Caco-2 (cell line): ENCODE measurements at places on chromosomes 13 and 19. TPM values are rescaled to one million over a fixed set of nuclear protein-coding genes. Genes with fewer than 3 reads are reported as not detected.

Gene TMEM238
- total RNA-seq = 18.1 and 22.7 TPM in 2 replicates

- no peaks in the 10 kb centered on the region for H3K36me3 ChIP-seq
- H3K27me3 ChIP-seq = no peaks in the 10 kb centered on the region
- no peak overlapping the region for H3K4me3 ChIP-seq
- DNase-seq = no peak
- no peaks in the 10 kb centered on the region for H3K4me1 ChIP-seq
- no peak overlapping the region for H3K27ac ChIP-seq
These were observed 186.2 kb downstream of the POSTN start for GRCh38 chr13:37412241-37412921.

GRCh38 chr13:53023246-53023645 is 5.4 kb upstream of the OLFM4 start:
- no peaks in the 10 kb centered on the region for H3K36me3 ChIP-seq
- no peaks in the 10 kb centered on the region for H3K4me1 ChIP-seq

Gene ZNF180
- total RNA-seq = 9.1 and 13.3 TPM in 2 replicates

Gene N4BP2L1
- total RNA-seq = 7.9 and 9.3 TPM in 2 replicates

GRCh38 chr13:78129823-78130222 is 211.2 kb upstream of the EDNRB start:
- no peaks in the 10 kb centered on the region for H3K27me3 ChIP-seq
- no peaks in the 10 kb centered on the region for H3K4me1 ChIP-seq
- H3K27ac ChIP-seq = no peak overlapping the region
- no peaks in the 10 kb centered on the region for H3K36me3 ChIP-seq
- H3K4me3 ChIP-seq = no peak overlapping the region
- DNase-seq = no peak

GRCh38 chr13:48644141-48644540 is 9.6 kb upstream of the CYSLTR2 start:
- no peaks in the 10 kb centered on the region; the same call in 1 of the 2 replicates for H3K27me3 ChIP-seq
- H3K27ac ChIP-seq = no peak overlapping the region
- no peaks in the 10 kb centered on the region for H3K36me3 ChIP-seq
- DNase-seq = no peak
- no peaks in the 10 kb centered on the region for H3K4me1 ChIP-seq
- no peak overlapping the region for H3K4me3 ChIP-seq

GRCh38 chr13:82636119-82636518 is 1246.2 kb downstream of the SLITRK1 start:
- no peaks in the 10 kb centered on the region for H3K27me3 ChIP-seq
- no peak overlapping the region for H3K4me3 ChIP-seq
- no peaks in the 10 kb centered on the region for H3K36me3 ChIP-seq
- DNase-seq = no peak
- H3K27ac ChIP-seq = no peak overlapping the region
- H3K4me1 ChIP-seq = no peaks in the 10 kb centered on the region

GRCh38 chr13:50376895-50377575 is 361.8 kb downstream of the KCNRG start:
- H3K4me1 ChIP-seq = peaks cover 12% of the 10 kb centered on the region; the same call in 1 of the 2 replicates
- DNase-seq = peak; percentile 44
- H3K27ac ChIP-seq = no peak overlapping the region
- H3K36me3 ChIP-seq = 0 out of 2 replicates have a peak, but pooled peaks cover 2% of the 10 kb centered on the region
- H3K4me3 ChIP-seq = no peak overlapping the region

Gene OPA3
- 16.9 and 17.7 TPM in 2 replicates for total RNA-seq

Gene ZSWIM9
- 4.9 and 6.6 TPM in 2 replicates for total RNA-seq

DNA sequence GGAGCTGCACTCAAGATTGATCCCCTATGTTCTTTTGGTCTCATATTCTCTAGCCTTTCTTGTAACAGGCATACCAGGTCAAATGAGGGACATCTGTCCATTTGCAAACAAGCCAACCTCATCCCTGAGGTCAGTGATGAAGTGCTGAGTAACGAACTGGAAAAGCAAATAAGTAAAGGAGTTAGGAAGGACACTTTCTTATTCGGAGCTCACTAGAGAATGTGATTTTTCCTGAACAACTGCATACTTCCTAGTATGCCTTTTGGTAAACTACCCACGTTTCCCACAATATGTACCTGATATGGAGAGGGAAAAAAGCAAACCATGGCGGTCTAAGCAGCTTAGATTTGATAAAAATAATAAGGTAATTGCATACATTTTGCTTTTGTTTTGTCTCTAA is 91.0 kb upstream of the MYCBP2 start:
- no peak overlapping the region for H3K4me3 ChIP-seq
- no peaks in the 10 kb centered on the region for H3K27me3 ChIP-seq
- H3K27ac ChIP-seq = no peak overlapping the region

DNA sequence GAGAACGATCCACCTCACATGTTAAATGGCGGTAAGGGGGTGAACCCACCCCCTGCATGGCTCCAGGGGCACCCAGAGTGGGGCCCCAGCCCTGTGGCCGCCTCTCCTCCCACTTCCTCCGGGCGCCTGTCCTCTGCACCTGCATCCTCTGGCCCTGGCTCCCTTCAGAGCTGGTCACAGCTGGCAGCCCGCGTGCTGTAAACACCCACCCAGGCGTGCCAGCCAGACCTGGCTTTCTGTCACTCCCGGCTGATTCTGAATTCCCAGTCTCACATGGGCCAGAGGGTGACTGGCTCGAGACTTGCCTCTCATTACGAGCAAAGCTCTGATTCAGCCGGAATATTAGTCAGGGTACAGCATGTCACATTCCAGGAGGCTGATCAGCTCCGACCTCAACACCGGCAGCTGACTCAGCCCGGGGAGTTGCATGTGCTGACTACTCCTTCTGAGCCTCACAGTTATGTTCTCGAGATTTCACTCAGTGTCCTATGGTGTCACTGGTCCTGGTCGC is 75.1 kb downstream of the GNG7 start:
- H3K27me3 ChIP-seq = no peaks in the 10 kb centered on the region
- H3K27ac ChIP-seq = no peak overlapping the region
- H3K4me3 ChIP-seq = no peak overlapping the region
- H3K36me3 ChIP-seq = no peaks in the 10 kb centered on the region
- H3K4me1 ChIP-seq = no peaks in the 10 kb centered on the region

Gene PGLYRP1
- not detected in 2 replicates for total RNA-seq

Gene PSG1
- 0.37 TPM in 1 of 2 replicates, not detected in the other for total RNA-seq

DNA sequence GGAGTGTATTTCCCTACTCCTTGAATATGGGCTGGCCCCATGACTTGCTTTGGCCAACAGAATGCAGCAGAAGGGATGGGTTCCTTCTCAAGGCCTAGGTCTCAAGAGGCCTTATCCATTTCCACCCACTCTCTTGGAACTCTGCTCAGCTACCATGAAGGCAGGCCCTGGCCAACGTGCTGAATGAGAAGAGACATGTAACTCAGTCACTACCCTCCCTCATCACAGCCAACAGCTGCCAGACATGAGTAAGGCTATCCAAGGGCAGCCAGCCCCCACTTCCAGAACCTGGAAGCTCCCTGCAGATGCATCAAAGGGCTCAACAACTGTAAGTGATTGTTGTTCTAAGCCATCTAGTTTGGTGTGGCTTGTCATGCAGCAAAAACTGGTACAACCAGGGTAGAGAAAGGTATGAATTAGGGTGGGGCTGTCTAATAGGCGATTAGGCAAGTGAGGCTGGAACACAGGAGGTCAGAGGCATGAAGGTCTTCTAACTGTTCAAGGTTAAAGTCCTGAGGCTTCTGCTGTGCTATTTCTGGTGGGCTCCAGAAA is 1.4 kb upstream of the RASL11A start:
- peaks cover 4% of the 10 kb centered on the region; the same call in 1 of the 2 replicates for H3K4me1 ChIP-seq
- no peak for DNase-seq
- no peak overlapping the region for H3K4me3 ChIP-seq

Gene FFAR1
- total RNA-seq = not detected in 2 replicates

DNA sequence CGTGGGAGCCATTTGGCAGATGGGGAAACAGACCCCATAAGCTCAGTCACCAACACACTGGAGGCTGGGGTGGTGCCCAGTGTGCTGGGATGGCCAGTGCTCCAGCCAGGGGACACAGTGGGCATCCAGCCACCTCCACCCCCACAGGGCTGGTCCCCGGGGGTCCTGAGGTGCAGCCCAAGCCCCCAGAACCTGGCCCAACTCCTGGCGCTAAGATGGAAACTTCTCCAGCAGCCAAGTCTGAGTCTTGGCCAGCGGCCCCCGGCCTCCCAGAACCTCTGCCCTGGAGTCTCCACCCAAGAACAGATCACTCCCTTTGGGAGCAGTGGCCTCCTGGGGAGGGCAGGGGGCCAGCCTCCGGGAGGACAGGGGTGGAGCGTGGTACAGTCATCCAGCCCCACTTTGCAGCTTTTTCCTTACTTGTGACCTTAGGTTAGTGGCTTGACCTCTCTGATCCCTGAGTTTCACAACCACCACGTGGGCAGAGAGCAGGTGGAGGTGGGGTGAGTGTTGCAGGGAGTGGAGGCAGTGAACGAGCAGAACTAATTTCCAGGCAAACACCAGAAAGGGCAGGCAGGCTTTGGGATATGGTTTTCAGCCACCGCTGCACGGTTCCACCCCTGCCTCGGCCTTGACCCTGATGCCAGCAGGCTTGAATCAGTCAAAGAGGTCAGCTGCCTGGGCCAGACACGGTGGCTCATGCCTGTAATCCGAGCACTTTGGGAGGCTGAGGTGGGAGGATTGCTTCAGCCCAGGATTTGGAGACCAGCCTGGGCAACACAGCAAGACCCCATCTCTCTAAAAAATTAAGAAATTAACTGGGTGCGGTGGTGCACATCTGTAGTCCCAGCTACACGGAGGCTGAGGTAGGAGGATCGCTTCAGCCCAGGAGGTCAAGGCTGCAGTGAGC is 4.3 kb upstream of the NRTN start:
- H3K36me3 ChIP-seq = no peaks in the 10 kb centered on the region
- H3K4me3 ChIP-seq = no peak overlapping the region
- no peaks in the 10 kb centered on the region for H3K27me3 ChIP-seq
- H3K4me1 ChIP-seq = 0 out of 2 replicates have a peak, but pooled peaks cover 3% of the 10 kb centered on the region
- H3K27ac ChIP-seq = no peak overlapping the region

DNA sequence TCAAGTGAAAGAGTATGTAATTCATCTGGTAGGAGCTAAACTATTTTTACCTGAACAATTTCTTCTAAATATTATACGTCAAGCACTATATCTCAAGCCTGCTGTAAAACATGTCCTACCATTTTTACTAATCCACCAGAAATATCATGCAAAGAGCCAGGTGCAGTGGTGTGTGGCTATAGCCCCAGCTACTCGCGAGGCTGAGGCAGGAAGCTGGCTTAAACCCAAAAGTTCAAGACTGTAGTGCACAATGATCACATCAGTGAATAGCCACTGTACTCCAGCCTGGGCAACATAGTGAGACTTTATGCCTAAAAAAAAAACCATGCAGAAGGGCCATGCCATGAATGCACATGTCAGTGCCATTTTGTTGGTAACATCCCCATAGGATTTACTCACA is 20.7 kb upstream of the CLN5 start:
- no peaks in the 10 kb centered on the region for H3K27me3 ChIP-seq
- H3K27ac ChIP-seq = no peak overlapping the region
- H3K4me3 ChIP-seq = no peak overlapping the region
- no peak for DNase-seq
- peaks cover 45% of the 10 kb centered on the region for H3K4me1 ChIP-seq

Gene CEACAM1
- 7.1 and 9.9 TPM in 2 replicates for total RNA-seq

DNA sequence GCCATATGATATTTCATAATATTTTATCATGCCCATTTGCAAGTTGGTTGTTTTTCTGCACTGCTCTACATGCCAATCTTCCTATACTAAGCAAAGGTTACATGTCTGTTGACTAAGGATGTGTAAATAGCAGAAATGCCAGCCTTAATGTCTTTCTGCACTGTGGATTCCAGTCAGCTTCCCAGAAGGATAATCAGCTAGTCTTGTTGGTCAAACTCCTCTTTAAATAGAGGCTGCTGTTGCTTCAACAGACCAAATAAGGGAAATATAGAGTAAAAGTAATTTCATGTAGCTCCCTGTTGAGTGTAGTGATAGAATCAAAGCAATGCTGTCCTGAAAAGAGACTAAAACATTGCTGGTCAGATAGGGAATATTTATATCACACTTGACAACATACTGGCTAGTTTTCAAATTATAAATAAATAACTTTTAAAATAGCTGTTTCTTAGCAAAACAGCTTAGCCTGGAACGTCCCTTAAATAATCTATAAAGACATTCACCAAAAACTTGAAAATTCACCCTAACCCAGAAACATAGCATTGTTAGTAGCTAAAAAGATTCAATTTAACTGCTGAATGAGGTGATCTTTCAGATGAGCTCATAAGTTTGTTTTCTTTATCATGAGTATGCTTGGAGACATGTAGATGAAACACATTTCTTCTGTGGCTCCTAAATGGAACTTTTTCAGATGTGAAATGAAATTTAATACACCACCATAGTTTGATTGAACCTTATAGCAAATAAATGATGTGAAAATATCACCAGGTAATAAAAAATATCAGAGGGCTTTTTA is 56.6 kb downstream of the FRY start:
- peaks cover 22% of the 10 kb centered on the region for H3K4me1 ChIP-seq
- no peak for DNase-seq
- no peaks in the 10 kb centered on the region for H3K36me3 ChIP-seq

GRCh38 chr13:113209336-113209758 is at the start of gene CUL4A:
Gene CUL4A, plus strand, starts transcription at chr13:113209613. Its CDS starts 15 bp downstream, at chr13:113209628.
- peak within 1 kb of the TSS; percentile 73 for H3K27ac ChIP-seq
- H3K4me1 ChIP-seq = peaks cover 4% of the 10 kb centered on the region; the same call in 1 of the 2 replicates
- H3K36me3 ChIP-seq = peaks cover 9% of the 10 kb centered on the region; the same call in 1 of the 2 replicates
- peak; percentile 87 for DNase-seq

DNA sequence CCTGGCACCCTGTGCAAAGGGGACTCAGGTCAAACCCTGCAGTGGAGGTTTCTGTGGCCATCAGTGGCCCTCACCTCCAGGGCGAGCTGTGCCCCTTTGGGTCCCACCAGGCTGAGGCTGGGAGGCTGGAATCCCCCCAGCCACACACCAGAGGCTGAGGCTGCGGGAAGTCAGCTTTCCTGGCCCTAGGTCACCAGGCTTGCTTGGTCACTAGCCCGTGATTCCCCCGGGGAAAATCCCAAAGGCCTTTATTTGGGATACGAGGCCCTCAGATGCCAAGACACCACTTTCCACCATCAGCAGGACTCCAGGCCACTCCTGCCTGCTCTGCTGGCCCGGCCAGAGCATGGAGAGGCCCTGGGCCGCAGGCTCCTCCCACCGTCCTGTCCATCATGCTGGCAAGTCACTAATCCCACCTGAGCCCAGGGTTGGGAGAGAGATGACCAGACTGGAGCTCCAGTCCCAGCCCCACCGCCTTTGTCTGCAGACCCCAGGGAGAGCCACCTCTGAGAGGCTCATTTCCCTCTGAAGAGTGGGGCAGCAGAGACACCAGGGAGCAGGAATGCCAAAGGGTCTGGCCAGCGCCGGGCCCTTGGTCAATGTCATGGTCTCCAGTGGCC is 4.7 kb downstream of the NKPD1 start:
- H3K27me3 ChIP-seq = no peaks in the 10 kb centered on the region
- H3K4me1 ChIP-seq = peaks cover 25% of the 10 kb centered on the region
- no peak overlapping the region for H3K27ac ChIP-seq
- no peaks in the 10 kb centered on the region for H3K36me3 ChIP-seq
- no peak for DNase-seq

- peaks cover 4% of the 10 kb centered on the region for H3K36me3 ChIP-seq
- H3K27ac ChIP-seq = no peak overlapping the region
- DNase-seq = peak; percentile 41
- H3K4me3 ChIP-seq = no peak overlapping the region
- H3K27me3 ChIP-seq = no peaks in the 10 kb centered on the region
These were observed 26.2 kb downstream of the ZNF160 start for GRCh38 chr19:53076984-53077383.

Gene MYH14
- 78.3 and 89.8 TPM in 2 replicates for total RNA-seq

Gene ERICH4
- not detected in 2 replicates for total RNA-seq

GRCh38 chr13:73851104-73851503 is 283.1 kb downstream of the KLF12 start:
- H3K27ac ChIP-seq = no peak overlapping the region
- no peak for DNase-seq
- H3K4me3 ChIP-seq = no peak overlapping the region
- no peaks in the 10 kb centered on the region for H3K27me3 ChIP-seq
- no peaks in the 10 kb centered on the region for H3K4me1 ChIP-seq

Gene SOX21
- 0.14 TPM in 1 of 2 replicates, not detected in the other for total RNA-seq

- H3K36me3 ChIP-seq = no peaks in the 10 kb centered on the region
- no peaks in the 10 kb centered on the region for H3K4me1 ChIP-seq
- H3K4me3 ChIP-seq = no peak overlapping the region
- DNase-seq = no peak
These were observed 312.4 kb downstream of the DNAJC15 start for GRCh38 chr13:43335764-43336163.
